MV-4-11 (cell line): ENCODE measurements at places on chromosomes 4 and X.

GRCh38 chr4:105991726-105992125 is 96.5 kb downstream of the NPNT start:
- no peak for DNase-seq

DNA sequence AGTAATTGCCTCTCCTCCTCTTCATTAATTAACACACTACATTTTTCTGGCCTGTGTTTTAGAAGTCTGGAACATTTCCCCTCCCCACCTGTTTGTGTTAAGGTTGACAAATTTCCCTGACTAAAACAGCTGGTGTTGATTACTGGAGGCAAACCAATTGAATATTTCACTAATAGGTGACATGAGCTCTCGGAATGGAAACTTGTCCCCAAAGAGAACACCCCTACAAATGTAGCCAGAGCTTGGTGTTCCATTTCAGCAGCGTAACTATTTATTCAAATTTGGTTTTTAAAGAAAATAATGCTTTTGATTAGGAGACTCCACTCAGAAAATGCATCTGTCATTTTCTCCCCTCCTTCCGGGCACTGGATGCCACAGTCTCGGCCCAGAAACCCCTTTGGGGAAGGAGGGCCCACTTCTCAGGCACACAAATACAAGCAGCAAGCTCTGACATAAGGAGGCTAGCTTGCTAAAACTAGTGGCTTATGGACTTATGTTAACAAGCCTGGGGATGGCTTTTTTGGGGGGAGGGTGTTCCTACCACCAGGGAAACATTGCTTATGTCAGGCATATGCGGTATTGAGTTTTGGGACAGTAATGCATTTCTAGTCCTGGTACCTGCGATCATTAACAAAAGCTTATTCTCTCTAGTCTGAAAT is 2.2 kb downstream of the RNF150 start:
- no peak for DNase-seq

DNA sequence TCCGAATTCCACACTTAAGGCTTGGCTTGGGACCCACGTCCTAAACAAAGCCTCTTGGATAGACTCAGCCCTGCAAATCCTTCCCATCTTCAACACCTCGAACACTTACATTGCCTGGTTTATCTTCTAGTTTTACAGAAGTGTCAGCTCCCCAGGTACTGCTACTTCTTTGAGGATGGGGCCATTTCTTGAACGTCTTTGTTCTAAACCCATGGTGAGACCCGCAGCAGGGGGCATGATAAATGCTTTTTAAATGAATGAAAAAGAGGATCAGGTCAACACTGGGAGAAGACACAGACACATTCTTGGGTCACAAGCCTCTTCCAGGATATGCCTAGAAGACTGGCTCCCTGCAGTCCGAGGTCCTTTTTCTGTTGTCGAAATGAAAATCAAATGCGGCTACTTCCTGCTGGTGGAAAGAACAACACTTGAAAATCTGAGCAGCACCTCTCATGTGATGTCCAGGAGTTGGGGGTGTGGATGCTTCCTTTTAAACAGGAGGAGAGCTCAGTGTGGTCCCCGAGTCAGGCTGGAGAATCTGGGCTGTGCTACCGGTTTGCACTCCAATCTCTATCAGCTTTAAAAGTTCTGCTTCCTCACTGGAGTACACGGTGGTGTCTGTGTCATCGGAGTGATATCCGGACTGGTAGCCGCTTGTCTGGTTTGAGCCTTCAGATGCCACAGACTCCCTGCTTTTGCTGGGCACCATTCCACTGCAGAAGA is 45.8 kb downstream of the KDR start:
- no peak for DNase-seq

- no peak for DNase-seq
Measured at GRCh38 chr4:81337211-81337610, 122.2 kb upstream of the PRKG2 start.

GRCh38 chr4:180134091-180134866 is 2108.9 kb upstream of the TENM3 start:
- peak; percentile 17 for DNase-seq

- DNase-seq, result no peak
Measured at GRCh38 chr4:4395849-4396627, 9.1 kb downstream of the NSG1 start.

DNA sequence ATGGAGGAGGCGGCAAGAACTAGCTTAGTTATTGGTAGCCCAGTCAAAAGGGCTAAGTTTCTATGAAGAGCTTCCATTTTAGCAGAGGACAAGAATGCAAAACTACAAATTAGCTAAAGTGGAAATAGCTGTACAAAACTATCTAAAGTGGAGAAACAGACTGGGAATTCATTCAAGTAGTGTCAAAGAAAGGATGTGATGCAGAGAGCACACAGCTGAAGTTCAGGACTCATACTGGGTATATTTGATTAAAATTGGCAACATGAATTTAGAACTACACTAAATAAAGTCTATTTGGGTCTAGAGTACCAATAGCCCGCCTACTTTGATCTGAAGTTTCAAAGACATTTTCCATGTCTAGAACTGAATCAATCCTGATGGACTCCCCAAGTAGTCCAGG is 33.1 kb upstream of the GNRHR start:
- DNase-seq, result no peak

DNA sequence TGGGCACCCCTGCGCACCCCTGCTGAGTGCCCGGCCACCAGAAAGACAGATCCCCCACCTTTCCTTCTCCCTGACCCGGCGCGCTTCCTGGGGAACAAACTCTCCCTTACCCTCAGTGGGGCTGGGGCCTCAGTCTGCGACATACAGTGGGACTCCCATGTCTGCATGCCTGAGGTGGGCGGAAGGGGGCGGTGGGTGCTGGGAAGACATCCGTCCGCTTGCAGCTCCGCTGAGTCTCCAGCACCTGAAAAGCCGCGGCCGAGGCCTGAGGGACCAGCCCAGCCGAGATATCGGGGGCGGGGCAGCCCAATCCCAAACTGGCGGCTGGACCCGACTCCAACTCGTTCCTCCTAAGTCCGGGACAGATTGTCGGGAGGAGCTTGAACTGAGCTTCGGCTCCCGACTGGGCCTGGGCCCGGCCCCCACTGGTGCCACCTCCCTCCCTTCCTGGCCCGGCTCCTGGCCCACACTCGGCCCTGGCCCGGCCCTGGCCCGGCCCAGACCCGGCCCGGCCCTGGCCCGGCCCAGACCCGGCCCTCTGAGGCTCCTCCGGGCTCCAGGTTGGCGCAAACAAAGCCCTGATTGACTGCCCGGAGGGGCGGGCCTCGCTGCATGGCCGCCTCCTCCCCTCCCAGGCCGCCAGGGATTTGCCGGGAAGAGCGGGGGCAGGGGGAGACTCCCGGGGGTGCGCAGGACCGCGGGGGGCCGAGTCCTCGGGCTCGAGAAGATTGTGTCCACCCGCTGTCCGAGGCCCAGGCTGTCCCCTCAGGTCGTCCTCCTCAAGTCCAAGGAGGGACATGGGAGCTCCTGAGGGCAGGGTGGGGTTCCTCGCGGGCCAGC is 877 bp upstream of the SLC16A2 start:
- no peak for DNase-seq

DNA sequence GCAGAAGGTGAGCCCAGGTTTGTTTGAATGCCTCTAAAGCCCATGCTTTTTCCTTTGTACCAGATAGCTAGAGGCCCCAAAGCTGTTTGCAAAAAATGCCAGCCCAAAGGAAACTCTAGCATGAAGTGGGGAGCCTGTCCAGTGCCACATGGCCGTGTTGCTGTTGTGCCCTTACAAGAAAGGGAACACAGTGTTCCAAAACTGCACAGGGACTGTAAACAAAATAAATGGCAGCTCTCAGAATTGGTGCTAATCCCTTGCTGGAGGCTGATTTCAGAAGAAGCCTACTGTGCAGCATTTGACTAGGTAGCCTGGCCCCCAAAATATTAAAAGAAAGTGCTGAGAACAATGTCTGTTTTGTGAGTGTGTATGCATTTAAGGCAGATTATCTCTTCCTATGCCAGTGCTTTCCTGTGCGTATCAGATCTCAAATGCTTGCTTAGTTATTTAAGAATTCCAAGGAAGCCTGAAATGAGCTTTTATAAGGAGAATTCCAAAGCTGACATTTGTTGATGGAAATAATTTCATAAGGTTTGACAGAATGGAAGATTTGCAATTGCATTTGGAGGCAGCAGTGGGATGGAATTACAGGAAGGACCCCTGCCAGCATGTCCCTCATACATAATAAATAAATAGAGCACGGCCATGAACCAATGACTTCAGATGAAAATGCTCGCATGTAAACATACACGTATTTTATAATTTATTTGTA is 115.7 kb downstream of the IRF2 start:
- no peak for DNase-seq

GRCh38 chr4:159210975-159211374 is 108.1 kb downstream of the RAPGEF2 start:
- no peak for DNase-seq

- no peak for DNase-seq
Measured at GRCh38 chr4:183906739-183907651, 1.9 kb downstream of the STOX2 start.

DNA sequence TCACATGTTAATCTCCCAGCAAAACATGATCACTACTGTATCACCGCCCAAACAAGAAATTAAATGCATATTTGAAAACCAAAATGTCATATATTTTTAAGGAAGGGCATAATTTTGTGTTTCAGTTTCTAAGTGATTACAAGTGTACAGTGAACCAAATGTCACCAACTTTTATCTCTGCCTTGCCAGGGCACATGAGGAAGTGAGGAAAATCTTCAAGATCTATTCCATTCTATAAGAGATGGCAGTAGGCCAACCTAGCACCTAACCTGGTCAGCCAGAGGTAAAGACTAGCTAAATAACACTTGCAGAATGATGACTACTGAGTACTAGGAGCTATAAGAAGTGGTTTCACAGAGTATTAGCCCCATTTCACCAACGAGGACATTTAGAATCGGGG is 107.2 kb downstream of the ATP11C start:
- peak; percentile 57 for DNase-seq

DNA sequence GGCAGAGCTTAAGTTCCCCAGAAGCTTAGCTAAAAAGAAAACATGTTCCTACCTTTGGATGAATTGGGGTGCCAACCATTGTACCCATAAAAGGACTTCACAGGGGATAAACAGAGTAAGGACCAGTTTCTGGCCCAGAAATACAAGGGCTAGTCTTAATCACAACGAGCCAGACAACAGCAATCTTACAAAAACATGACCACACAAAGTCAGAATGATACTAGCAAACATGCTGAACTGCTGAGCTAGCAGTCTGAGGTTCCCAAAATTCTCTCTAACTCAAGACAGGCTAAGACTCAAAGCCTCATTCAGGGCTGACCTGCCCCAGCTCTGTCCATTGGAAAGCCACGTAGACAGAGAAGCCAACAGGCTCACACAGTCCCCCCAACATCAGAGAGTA is 40.3 kb downstream of the ATP11C start:
- DNase-seq, result no peak

GRCh38 chrX:48531358-48531959 is 8.1 kb upstream of the TBC1D25 start:
- peak; percentile 50 for DNase-seq

- DNase-seq, result peak; percentile 61
Measured at GRCh38 chrX:113741744-113742143, 842.1 kb upstream of the HTR2C start.

DNA sequence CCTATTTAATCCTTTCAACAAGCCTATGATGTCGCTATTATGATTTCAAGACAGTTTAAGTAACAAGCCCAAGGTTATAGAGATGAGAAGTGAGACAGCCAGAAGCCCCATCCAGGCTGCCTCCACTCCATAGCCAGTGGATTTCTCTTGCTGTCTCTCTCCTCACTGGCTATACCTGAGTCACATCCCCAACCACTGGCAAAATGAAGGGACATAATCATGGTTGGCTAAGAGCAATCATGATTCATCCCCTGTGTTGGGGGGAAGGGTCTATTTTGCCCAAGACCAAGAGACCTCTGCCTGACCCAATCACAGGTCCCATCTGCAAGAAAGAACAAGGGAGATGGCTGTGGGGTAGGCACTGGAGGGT is 334.9 kb upstream of the GATB start:
- DNase-seq, result no peak

- DNase-seq, result no peak
Measured at GRCh38 chr4:74000301-74000700, 1.8 kb upstream of the CXCL5 start.
